Hepatocyte (in vitro differentiated cells): ENCODE measurements at places on chromosomes 2 and 18. TPM values are rescaled to one million over a fixed set of nuclear protein-coding genes. Genes with fewer than 3 reads are reported as not detected.

Gene USP40
- 25.9 and 28.2 TPM in 2 replicates for total RNA-seq

Gene REG3A
- 1.2 and 1.6 TPM in 2 replicates for total RNA-seq

Gene DAPL1
- not detected in 2 replicates for total RNA-seq

Gene ARHGEF4
- 15.8 and 17.8 TPM in 2 replicates for total RNA-seq

Gene MBD1
- 38.8 and 53.1 TPM in 2 replicates for total RNA-seq

Gene GAL3ST2
- 0.20 and 0.53 TPM in 2 replicates for total RNA-seq

Gene FOXI3
- total RNA-seq: not detected in 2 replicates

Gene ESPNL
- 0.27 and 0.36 TPM in 2 replicates for total RNA-seq

Gene UPP2
- total RNA-seq: 0.52 and 0.70 TPM in 2 replicates

Gene MYO5B
- total RNA-seq: 41.9 and 43.3 TPM in 2 replicates

- no peak for DNase-seq
Observed at GRCh38 chr2:66885775-66886383, 451.0 kb downstream of the MEIS1 start.

- peak; percentile 54 for DNase-seq
Observed at GRCh38 chr2:88692187-88692586, 714 bp downstream of the RPIA start.

- DNase-seq: no peak
Observed at GRCh38 chr2:107740300-107740699, 86.4 kb upstream of the RGPD4 start.

- no peak for DNase-seq
Observed at GRCh38 chr2:24022975-24023575, 13.2 kb downstream of the MFSD2B start.

DNA sequence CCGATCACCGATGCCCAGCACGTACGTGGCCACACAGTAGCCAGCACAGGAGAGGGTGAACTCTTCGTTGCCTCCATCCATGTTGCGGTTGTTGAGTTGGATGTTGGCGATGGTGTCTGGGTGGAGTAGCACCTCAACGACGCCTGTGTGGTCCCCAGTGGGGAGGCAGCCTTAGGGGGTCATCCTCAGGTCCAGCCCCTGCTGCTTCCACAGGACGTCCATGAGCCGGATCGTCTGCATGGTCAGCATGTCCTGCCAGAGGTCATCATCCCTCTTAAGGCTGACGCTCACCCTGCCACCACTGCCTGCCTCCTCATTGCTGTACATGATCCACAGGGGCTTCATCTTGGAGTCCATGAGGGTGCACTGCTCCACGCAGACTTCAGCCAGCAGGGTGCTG, 369.3 kb downstream of the CMPK2 start:
- DNase-seq: no peak

DNA sequence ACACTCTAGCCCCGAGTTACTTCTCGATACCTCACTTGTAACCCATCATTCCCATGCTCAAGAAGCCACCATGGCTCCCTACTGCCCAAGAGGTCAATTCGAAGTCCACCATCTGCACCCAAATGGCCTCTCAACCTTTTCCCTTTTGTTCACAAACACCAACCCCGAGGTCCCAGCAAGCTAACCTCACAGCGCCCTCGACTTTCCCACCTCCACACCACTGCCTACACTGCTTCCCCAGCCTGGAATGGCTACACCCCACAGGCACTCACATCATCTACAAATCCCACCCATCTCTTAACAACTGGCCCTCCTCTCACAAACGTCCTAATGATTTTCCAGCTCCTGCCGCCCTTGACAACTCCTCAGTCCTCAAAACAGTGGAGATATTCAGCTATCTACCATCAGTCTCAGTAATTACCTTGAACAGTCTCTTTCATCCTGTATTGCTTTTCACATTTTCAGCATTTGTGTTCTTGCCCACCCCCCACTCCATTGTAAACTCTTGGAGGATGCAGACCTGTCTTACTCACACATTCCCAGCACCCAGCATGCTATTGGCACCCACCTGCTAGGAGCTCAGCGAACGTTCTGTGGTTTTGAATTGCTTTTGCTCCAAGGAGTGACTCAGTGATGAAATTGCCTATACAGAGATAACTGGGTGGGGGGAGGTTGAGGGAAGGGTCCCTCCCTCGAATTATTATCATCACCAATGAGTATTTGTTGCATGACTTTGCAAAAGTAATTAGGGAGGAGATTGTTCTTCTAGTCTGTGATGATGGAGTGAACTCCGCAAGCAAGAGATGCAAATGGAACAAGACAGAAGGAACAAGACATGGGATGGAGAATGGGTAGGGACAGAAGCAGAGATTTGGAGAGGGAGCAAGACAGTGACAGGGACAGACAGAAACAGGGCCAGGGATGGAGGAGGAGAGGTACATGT, 106.8 kb downstream of the CYP26B1 start:
- DNase-seq: no peak

DNA sequence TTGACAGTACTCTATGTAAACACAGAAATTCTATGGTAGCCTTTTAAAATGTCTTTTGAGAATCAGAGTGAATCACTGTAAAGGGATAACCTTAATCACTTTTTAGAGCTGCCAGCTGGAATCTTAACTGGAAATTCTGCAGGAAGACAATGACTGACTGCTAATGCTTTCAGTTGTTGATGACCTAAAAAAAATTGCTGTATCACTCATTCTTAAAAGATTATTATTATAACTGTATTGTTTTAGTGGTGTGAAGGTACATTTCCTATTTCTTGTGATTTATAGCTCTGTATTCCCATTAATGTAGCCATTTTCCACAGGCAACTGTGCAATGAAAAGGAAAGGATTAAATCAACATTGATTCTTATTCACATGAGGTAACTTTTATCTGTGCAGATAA, 260.5 kb downstream of the CALCRL start:
- no peak for DNase-seq

DNA sequence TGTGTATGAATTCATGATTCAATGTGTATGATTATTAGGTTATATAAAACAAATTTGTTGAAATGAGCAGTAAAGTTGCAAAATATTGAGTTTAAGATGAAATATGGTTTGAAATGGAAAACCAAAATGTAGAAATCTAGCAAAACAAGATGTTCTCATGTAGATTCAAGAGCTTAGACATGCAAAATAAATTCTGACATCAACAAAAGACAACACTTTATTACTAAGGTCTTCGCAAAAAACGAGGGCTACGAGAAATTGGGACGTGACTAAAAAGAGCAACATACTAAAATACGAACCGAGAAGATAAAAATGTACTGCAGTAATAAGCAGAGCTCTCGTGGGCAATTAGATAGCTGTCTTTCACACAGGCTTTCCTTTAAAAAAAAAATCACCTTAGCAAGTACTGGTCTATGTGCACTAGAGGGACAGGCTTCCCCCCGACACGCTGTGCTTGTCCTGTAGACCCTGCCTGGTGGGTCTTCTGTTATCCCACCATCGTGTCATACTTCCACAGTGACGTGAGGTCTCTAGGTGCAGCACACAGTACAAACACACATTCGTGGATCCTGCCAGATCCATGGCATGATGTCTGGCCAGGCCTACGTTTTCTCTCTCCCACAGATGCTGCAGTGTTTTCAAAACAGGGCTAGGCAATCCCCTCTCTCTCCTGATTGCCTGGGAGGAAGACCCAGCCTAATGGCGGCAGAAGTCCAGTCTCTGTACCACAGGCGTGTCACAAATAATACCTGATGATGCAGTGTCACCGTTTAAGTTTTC, 240.8 kb downstream of the TCF4 start:
- DNase-seq: no peak

DNA sequence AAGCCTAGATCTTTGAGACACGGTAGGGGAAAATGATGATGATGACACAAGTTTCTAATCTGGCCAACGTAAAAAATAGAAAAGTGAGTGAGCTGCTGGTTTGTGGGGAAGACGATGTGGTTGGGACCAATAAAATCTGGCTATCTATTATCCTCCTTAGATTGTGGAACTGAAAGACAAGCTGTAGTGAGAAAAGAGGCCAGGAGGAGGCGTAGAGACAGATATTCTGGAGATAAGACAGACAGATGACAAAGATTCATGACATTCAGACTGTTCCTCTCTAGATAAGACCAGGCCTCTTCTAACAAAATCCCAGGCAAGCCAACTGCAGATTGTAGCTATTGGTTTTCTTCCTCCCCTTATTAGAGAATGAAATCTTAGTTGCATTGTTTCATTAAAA, 376.3 kb upstream of the UBE2E3 start:
- peak; percentile 14 for DNase-seq

DNA sequence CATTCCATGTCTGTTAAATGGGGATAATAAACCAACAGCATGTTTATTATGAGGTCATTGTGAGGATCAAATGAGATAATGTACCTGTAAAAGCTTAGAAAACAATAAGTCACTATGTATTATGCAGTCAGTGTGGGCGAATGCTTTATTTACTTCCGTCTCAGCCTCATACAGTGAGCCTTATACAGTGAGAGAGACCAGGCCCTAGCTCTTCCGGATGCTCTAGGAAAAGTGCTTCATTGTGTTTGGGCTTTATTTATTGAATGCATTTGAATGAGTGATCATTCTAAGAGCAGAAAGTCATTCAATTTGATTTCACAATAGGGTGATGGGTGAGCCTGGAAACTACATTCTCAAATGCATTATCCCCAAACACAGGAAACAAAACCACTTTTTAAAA, 603.9 kb upstream of the FANCL start:
- no peak for DNase-seq

GRCh38 chr2:88754585-88755320, 63.3 kb downstream of the RPIA start:
- no peak for DNase-seq

- no peak for DNase-seq
Observed at GRCh38 chr18:56388571-56388970, 249.8 kb downstream of the TXNL1 start.

DNA sequence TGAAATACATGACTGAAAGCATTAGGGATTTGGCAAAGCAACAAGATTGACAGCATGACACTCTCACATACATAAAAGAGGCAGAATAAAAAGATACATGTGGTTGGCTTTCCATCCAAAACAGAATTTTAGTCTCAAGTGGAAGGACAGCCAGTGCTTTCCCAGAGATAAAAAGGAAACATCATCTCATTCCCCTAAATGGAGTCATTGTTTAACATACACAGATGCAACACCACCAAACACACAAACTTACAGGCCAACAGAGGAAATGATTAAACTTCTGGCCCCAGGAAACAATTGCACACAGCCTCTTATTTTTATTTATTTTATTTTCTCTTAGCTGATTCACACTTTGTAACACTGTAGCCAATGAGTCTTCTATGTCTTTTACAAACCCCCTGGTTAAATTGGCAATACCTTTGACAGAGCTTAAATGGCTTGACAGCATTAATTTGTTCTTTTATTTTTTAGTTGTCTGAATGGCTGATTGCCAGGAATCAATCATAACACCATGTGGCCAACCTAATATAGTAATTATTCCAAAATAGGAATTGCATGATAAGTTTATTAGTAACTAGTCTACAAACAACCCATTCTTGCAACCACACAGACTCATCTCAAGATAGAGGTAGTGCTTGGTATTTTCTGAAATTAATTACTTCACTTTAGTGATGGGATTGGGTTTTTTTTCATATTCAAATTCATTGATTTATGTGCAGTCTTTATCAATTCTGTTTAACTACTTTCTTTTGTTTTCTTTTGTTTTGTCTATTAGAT, 190.5 kb downstream of the RND3 start:
- DNase-seq: no peak

DNA sequence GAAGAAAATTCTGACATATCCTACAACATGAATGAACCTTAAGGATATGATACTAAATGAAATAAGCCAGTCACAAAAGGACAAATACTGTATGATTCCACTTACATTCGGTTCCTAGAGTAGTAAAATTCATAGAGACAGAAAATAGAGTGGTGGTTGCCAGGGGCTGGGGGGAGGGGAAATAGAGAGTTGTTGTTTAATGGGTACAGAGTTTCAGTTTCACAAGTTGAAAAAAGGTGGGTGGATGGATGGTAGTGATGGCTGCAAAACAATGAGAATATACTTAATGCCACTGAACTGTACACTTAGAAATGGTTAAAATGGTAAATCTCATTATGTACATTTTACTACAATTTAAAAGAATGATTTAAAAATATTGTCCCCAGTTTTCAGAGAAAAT, 53.3 kb upstream of the NFU1 start:
- no peak for DNase-seq

- DNase-seq: peak; percentile 79
Observed at GRCh38 chr18:34493566-34494358, 216.3 kb upstream of the DTNA start.

GRCh38 chr2:211835695-211836094, 702.9 kb downstream of the ERBB4 start:
- DNase-seq: no peak

GRCh38 chr2:95122197-95122551, 566 bp upstream of the MRPS5 start:
- no peak for DNase-seq

DNA sequence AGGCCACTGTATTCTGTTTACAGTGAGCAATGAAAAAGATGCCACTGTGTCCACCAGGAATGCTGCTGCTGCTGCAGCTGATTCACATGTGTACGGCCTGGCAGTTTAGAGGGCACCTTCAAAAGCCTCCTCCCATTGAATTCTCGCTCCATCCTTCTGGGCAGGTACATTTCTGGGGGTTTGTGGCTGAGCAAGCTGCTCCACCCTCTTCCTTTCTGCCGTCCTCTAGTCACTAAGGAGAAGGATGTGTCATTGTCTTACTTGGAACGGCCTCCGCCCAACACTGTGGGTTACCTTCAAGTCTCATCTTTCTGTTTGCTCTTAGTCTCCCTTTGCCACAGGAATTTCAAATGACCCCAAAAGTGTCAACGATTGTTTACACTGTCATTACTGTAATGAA, 182.0 kb downstream of the ZBTB7C start:
- no peak for DNase-seq

- DNase-seq: no peak
Observed at GRCh38 chr2:20425884-20426283, 21.0 kb upstream of the RHOB start.

- DNase-seq: no peak
Observed at GRCh38 chr2:183919167-183919566, 679.2 kb upstream of the ZNF804A start.

GRCh38 chr2:178858896-178859625, 51.8 kb upstream of the TTN start:
- no peak for DNase-seq

GRCh38 chr2:46014911-46015654, 282.1 kb upstream of the EPAS1 start:
- DNase-seq: no peak
